ENCODE measurements at places on chromosomes 4 and X.

DNA sequence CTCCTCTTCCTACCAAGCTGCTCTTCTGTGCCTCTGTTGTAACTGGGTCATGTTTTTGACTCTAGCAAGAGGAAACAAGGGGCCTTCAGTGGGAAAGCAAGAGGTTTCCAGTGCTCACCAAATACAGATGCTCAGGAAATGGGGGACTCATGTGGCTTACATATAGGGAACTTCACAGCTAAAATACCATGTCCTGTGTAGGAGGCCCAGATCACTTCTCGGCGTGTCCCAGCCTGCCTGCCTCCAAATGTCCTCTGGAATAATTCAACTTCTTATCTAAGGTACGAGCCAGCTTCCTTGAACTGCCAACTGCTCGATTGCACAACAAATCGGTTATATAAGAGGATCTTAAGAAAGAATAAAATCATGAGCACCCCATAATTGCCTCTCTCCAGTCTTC is 161.3 kb downstream of the KIT start:
- DNase-seq, result no peak

DNA sequence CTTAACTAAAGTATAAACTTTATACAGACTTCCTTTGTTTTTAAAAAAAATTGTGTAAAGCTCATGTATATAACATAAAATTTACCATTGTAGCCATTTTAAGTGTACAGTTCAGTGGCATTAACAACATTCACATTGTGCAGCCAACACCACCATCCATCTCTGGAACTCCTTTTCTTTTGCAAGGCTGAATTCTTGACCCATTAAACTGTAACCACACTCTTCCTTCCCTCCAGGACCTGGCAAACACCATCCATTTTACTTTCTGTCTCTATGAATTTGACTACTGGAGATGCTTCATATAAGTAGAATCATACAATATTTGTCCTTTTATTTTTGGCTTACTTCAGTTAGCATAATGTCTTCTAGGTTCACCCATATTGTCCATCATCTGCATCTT is 104.7 kb downstream of the RASL11B start:
- no peak for DNase-seq

GRCh38 chrX:150731795-150732194 is 38.6 kb downstream of the MTMR1 start:
- DNase-seq, result no peak

GRCh38 chr4:72410158-72410557 is 158.9 kb downstream of the ADAMTS3 start:
- peak; percentile 50 for DNase-seq

DNA sequence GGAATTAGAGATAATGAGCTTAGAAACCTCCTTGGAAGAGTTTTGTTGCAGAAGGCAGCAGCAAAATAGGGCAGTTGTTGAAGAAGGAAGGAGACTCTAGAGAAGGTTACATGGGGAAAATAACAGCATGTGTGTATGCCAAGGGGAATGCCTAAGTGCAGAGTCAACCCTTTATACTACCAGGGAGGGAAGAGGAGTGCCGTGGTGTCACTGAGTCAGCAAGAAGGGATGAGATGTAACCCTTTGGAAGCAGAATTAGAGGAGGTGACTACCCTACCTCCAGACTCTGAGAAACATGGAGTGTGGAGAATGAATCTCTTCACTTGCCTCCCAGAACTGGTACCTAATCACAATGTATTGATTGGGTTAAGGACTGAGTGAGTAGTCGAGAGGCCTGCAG is 6.7 kb upstream of the GABRE start:
- DNase-seq, result no peak

DNA sequence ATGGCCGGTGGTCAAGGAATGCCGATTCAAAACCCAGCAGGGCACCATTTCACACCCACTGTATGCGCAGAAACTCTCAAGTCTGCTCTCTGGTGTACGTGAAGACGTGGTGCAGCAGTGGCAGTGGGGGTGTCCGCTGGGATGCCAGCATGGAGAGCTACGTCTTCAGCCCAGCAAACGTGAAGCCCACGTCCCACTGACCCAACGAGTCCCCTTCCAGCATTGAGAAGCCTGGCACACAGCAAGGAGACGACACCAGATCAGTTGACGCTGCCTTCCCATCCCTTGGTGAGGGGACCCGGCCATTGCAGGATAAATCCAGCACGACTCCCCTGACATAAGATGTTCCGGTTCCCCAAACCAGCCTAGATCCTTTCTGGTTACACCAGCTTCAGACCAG is 2.2 kb upstream of the PLXNB3 start:
- DNase-seq, result no peak

GRCh38 chr4:40842318-40842717 is 92.6 kb downstream of the NSUN7 start:
- DNase-seq, result peak; percentile 72

- DNase-seq, result no peak
Measured at GRCh38 chr4:110106931-110107296, 91.5 kb downstream of the ELOVL6 start.

- DNase-seq, result no peak
Measured at GRCh38 chr4:52822583-52822971, 39.5 kb upstream of the RASL11B start.

- no peak for DNase-seq
Measured at GRCh38 chr4:73533515-73534422, 52.2 kb downstream of the AFM start.

GRCh38 chr4:139921429-139922184 is 232.4 kb downstream of the MAML3 start:
- DNase-seq, result peak; percentile 93

DNA sequence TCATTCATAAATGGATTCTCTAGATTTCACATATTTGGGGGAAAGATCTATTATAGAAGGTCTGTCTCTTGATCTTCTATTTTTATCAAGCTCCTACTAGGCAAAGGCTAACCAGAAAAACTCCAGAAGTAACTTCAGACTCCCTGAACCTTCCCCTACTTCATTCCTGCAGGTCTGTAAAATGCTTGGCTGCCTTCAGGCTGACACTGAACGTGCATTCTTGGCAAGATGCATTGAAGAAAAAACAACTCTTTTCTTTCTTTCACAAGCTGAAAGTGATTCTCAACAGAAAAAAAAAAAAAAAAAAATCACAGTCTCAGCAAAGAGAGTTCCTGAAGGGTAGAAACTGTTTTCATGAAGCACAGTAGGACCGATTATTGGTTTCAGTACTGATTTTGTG is 12.7 kb downstream of the OPHN1 start:
- no peak for DNase-seq

- no peak for DNase-seq
Measured at GRCh38 chr4:8127051-8127826, 31.4 kb downstream of the ABLIM2 start.

- DNase-seq, result no peak
Measured at GRCh38 chrX:45697591-45697990, 496.9 kb upstream of the DIPK2B start.

GRCh38 chr4:23889814-23890341 is at the start of gene PPARGC1A:
TSS of gene PPARGC1A (minus strand) at chr4:23890047. CDS start at chr4:23889957, 90 bp downstream.
- peak; percentile 79 for DNase-seq

- DNase-seq, result no peak
Measured at GRCh38 chr4:513327-513726, 14.3 kb downstream of the PIGG start.

DNA sequence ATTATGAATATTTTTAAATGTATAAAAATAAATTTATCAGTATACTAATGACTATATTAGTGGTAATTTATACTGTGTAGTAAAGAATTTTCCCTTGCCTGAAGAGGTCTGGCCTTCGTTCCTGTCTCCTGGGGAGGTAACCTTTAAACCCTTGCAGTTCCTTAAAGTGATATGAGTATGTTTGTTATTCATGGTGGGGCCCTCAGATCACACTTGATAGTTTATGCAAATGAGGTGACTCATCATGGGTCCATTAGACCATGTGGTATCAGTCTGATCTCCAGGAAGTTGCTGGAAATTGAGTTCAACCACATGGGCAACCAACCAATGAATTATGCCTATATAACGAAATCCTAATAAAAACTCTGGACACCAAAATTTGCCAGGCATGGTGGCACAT is 904.1 kb downstream of the RPA4 start:
- DNase-seq, result no peak

DNA sequence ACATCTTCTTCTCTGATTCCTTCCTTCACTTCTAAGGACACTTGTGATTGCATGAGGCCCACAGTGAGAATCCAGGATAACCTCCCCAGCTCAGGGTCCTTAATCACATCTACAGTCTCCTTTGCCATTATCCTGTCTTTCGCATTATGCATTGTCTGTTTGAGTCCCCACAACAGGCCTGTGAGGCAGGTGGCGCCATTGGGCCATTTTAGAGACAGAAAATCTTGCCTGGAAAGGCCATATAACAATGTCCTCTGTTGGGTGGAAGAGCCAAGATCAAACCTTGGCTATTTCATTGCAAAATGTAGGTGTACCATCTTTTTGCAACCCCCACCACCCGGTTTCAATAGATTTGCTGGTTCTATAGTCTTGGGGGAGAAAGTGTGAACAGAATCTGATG is 11.8 kb upstream of the DCUN1D4 start:
- peak; percentile 37 for DNase-seq

DNA sequence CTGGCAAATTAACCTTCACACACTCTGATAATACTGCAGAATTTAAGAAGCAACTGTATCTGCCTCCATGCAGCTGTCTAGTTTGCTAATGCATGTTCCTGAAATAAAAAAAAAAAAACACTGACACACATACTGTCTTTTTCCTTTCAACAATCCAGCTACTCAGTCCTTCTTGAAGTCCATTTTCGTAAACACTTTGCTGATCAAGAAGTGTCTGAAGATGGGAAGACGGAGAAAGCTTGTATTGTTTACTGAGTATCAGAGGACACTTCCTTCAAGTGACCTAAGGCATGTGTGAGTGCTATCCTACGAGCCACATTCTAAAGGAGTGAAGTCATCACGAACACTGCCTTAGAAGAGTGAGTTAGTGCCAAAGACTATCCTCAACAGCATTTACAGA is 82.6 kb downstream of the LUZP4 start:
- no peak for DNase-seq

DNA sequence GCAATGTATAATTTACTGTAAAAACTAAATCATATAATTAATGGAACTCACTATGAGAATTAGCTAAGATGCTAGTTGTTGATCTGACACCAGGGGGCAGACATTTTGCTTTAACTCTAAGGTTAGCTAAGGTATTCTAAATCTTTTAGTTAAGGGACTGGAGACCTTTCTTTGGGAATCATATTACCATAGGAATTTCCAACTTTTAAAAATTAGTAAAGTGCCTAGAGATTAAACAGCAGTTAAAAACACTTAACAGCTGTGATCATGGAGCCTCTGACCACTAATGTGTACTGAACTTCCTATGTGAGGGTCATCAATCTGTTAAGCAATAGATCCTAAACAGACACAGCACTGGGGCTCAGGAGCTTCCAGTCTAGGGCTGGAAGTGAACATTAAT is 226.6 kb downstream of the NSUN7 start:
- DNase-seq, result peak; percentile 80

- DNase-seq, result no peak
Measured at GRCh38 chr4:139965789-139966188, 188.2 kb downstream of the MAML3 start.

DNA sequence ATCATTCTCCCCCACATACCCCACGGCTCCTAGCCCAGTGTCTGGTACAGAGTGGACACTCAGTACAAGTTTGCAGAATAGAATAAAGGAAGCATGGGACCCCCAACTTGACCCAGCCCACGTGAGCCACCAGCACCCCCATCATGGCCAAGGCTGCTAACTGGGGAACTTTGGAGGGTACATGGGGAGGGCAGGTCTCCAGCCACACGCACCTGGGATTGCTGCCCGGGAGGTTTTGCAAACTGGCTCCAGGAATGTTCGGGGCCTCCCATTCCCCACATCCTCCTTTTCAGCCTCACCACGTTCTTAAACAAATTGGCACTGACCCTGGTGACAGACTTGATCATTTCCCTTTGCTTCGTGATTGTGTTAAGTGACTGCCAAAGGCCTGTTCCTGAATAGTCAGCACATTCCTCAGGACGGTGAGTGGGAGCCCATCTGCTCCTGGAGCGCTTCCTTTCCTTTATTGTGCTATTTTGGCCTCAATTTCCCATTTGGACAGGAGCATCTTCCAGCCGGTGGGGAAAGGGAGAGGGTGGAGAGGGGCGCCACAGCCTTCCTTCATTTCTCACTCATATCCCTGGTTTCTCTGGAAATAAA is 18.7 kb upstream of the XPNPEP2 start:
- DNase-seq, result no peak

- DNase-seq, result no peak
Measured at GRCh38 chr4:6696611-6697010, 2.9 kb downstream of the S100P start.

DNA sequence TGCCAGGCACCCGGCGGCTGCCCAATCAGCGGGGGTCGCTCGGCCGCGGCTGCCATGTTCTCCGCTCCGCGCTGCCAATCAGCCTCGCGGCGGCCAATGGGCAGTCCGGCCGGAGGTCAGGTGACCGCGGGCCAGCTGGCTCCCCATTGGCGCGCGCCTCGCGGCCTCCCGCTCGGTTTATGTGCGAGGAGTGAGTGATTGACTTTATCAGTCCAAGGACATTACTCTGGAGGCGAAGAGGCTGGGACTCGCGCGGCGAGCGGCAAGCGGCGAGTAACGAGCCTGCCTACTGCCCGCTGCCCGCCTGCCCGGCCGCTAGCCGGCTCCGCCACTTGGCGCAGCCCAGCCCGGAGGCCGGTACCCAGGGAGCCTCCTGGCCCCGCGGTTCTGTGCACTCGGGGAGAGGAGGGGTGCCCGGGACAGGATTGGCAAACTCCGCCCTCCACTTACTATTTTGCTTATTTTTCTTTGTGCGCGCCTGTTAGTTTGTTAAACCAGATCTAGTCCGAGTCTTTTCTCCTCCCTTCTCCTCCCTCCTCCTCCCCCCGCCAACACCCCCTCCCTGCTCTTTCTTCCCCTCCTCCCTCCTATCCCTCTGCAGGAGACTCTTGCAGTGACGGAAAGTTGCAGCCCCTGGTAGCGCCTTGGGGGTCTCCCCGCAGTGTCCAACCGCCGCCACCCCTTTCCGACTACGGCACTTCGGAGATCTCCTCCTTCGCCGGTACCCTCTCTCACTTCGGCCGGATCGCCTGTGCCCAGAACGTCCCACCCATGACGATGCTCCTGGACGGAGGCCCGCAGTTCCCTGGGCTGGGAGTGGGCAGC is at the start of gene ZIC3:
TSS of gene ZIC3 (plus strand) at position 207 of the 825 bp plus-strand sequence. CDS start at position 772, 565 bp downstream.
- peak; percentile 87 for DNase-seq

DNA sequence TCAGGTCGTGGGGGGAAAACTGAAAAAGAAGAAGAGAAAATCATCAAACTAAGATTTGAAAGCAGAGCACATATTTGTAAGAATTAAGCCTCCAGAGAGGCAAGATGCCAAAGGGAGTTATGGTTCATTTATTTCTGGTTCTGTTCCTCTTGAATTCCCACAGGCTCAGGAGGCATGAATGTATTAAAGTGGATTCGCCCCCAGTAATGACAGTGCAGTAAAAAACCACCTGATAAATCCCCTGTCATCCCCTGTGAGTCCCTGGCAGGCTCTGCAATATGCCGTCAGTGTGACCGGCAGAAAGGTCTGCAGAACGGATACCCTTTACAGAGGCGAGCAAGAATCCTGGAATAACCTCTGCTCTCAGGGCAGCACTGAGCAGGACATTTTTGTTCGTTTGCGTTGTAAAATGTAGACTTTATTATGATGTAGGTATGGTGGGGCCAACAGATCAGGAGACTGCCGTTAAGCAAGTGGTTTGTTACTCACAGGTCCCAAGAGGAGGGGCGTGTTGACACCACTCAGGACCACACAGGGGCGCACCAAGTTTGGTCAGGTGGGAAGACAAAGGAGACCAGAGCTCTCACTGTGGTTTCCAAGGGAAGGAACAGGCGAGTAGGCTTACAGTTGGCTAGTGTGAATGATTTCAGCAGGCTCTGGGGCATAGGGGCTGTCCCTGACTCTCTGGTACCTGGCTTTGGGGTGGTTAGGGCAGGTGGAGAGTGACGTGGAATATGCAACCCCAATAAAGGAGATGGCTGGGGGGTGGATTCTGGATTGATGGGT is 75.3 kb downstream of the DHRSX start:
- DNase-seq, result peak; percentile 60

Data from brain (organoid and tissue), 16 donors.